ENCODE measurements at places on chromosomes 16 and 17.

GRCh38 chr17:79633993-79634813 lies 23.4 kb upstream of the RBFOX3 start:
- DNase-seq, result no peak

DNA sequence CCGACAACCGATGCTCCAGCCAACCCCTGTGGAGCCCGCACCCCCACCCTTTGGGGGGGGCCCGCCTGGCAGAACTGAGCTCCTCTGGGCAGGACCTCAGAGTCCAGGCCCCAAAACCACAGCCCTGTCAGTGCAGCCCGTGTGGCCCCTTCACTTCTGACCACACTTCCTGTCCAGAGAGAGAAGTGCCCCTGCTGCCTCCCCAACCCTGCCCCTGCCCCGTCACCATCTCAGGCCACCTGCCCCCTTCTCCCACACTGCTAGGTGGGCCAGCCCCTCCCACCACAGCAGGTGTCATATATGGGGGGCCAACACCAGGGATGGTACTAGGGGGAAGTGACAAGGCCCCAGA lies 17.9 kb downstream of the NGFR start:
- DNase-seq, result no peak

- no peak for DNase-seq
Observed at GRCh38 chr17:49757151-49757777, 6.7 kb downstream of the FAM117A start.

GRCh38 chr17:34902831-34903547 lies 58.3 kb downstream of the CCT6B start:
- DNase-seq, result no peak

DNA sequence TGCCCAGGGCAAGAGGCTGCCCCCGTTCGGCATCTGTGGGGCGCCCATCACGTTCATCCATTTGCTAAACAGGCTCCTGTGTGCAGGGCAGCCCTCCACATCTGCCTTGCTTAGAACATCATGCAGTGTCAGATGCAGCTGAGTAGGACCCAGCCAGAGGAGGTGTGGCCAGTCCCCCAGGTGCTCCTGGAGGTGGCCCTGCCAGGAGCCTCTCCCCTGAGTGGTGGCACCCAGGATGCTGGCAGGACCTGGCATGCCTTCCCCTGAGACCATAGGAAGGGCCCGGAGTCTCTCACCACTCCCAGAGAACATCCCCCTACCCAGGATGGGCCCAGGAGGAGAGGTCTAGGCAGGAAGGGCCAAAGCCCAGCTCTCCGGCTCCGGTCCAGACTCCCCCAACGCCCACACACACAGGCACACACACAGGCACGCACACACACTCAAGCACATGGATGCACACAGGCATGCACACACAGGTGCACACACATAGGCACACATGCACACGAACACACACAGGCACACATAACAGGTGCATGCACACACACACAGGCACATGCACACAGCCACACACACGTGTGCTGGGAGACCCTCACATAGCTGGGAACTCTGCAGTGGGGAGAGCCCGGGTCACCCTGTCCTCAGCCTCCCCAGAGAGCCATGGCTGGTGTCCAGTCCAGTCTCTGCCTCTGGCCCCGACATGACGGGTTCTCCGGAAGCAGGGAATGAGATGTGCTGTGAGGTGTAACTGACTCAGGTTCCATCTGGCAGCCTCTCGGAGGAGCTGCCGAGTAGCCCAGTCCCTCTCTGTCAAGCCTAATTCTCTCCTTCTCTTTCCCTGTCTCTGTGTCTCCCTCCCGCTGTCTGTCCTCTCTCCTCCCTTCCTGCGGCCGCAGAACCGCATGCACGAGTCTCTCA lies 74.6 kb downstream of the AMFR start:
- no peak for DNase-seq

DNA sequence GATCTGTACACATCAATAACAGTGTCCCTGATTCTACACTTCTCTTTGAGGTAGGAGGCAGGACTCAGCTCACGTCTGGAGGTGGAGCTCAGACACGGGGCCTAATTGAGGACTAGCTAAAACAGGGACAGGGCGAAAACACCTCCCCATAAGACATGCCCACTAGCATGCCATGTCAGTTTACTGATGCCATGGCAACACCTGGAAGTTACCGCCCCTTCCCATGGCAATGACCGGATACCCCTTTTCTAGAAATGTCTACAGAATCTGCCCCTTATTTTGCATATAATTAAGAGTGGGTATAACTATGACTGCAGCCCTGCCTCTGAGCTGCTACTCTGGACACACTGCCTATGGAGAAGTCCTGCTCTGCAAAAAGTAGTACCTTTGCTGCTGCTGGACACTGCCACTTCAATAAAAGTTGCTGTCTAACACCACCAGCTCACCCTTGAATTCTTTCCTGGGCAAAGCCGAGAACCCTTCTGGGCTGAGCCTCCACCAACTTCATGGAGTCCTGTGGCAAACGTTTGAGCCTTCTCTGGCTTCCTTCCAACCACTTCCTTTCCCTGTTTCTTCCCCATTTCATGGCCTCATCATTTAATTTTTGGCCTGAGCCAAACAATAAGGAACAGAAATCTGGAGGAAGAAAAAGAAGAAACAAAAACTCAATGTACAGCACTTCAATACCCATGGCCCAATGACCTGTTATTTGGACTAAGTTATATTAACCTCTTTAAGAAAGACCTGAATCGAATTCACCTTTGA lies 21.0 kb downstream of the PHB1 start:
- DNase-seq, result no peak

GRCh38 chr17:14307560-14308024 lies 6.7 kb downstream of the HS3ST3B1 start:
- no peak for DNase-seq

- DNase-seq, result no peak
Observed at GRCh38 chr17:13572581-13572980, 29.1 kb downstream of the HS3ST3A1 start.

DNA sequence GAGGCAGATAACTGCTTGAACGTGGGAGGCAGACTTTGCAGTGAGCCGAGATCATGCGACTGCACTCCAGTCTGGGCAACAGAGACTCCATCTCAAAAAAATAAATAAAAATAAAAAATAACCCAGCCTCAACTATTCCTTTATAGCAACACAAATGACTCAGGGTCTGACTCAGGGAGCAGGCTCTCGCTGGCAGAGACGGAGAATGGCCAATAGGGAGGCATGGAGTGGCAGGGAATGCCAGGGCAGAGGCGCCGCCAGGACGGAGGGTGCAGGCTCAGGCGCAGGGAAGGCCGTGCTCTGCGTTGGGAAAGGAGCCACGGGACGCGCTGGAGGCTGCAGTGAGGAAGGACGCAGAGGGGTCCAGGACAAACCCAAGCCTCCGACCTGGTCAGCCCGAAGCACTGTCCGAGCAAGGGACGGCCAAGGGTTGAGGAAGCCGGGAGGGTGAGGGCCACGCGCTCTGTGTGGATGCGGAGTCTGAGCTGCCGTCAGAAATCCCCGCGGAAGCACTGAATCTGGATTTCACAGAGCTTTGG lies 40.3 kb downstream of the PKD1 start:
- no peak for DNase-seq

DNA sequence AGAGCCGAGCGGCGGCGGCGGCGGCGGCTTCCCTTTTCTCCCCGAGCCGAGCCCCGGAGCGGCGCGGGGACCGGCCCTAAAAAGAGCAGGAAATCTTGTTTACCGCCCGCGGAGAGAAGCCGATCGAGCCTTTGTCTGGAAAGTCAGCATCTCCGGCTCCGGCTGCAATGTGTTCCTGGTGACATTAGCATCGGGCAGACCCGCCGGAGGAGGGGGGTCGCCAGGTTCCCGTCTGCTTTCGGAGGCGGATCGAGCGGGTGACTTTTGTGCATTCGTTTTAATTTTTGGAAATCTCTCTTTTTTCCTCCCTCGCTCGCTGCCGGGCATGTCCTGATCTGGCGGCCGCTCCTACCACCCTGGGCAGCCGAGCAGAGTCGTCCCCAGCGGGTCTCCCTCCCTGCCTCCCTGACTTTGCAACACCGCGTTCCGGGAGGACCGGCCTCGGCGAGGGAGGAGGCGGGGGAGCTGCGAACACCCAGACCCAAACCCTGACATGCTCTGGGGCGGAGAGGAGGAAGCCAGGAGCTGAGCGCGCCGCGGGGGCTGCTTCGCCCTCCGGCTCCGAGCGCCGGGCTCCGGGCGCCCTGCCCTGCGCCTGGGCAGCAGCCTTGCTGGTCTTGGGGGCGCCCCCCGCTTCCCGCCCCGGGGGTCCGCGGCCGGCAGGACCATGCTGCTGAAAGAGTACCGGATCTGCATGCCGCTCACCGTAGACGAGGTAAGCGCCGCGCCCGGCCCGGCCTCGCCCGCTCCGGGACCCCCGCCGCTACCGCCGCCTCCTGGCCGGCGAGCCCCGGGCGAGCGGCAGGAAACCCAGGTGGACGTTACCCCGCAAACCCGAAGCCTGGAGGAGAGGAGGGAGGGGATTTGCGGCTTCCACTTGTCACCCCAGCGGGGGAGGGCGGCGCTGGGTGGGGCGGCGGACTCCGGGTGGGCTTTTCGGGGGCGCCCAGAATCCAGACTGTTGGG lies 690 bp downstream of the PITPNC1 start:
- DNase-seq, result no peak

DNA sequence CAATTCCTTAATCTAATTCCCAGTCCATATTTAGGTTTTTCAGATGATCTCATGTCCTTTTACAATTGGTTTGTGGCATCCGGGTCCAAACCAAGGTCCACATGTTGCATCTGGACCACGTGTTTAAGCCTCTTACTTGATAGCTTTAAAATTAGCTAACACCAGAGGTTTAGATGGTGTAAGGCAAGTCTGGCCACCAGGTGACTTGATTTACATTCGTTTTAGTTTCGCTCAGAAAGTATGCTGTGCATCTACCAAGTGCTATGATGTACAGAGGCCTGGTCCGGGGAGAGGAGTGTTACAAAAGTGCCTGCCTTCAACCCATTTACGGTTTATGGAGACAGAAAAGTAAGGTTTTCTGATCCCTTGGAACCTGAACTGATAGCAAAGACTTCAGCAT lies 878 bp upstream of the DNAJA2 start:
- no peak for DNase-seq

GRCh38 chr16:68083239-68083781 lies 1.9 kb upstream of the NFATC3 start:
- no peak for DNase-seq

GRCh38 chr16:70804153-70804733 lies 3.3 kb upstream of the VAC14 start:
- DNase-seq, result peak; percentile 29

GRCh38 chr16:11691235-11691634 lies 23.0 kb downstream of the SNN start:
- DNase-seq, result no peak

DNA sequence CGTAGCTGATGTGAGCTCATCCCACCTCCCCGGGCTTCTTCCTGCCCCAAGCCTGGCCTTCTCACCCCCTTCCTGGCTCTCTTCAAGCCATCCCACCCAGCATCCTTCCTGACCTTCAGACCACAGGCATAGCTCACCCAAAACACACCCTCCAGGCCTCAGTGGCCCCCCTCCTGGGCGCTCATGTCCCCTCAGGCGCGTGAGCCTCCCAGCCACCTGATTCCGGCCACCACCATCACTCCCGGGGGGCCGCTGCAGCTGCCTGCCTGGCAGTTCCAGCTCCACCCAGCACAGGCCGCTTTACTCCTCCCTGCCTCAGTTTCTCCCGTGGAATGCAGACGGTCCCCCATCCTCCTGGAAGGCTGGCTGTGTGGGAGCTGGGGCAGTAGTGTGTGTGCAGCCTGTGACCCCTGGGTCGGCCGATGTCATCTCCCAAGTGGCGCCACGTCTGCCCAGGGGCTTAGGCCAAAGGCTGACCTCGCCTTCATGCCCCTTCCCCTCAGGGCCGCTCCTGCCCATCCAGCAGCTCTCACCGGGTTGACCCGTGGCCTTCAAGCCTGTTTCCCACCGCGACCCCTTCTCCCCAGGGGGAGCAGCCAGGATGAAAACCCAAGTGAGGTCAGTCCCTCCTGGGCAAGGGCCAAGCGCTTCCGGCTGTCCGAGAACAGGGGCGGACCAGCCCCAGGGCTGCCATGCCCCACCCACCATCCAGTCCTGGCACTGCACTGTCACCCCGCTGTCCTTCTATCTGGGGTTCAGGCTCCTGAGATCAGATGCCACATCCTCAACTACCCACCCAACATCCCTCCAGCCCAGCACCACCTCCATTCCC lies 11.9 kb upstream of the CHMP6 start:
- DNase-seq, result no peak

GRCh38 chr16:85770741-85771140 lies 19.8 kb upstream of the C16orf74 start:
- DNase-seq, result no peak

- no peak for DNase-seq
Observed at GRCh38 chr17:37485938-37486570, 3.6 kb upstream of the DUSP14 start.

GRCh38 chr17:64130559-64131001 lies 636 bp upstream of the ERN1 start:
- no peak for DNase-seq

- peak; percentile 4 for DNase-seq
Observed at GRCh38 chr16:61791464-61791863, 244.8 kb downstream of the CDH8 start.

DNA sequence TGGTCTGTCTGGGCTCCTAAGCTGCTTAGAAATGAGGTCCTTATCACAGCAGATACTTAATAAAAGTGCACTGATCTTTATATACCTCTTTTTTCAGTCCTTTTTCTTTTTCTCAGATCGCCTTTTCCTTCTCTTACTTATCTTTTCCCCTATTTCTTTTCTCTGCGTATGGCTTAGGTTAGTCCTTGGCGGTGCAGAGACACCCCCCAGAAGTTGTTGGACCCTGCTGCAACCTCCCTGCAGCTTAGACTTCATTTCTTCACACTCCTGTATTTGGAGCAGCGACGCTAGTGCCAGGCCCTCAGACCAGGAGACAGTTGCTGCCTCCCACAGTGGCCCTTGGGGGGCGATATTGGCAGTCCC lies 67.6 kb downstream of the CENPV start:
- no peak for DNase-seq

GRCh38 chr17:61757168-61757567 lies 106.2 kb downstream of the BRIP1 start:
- DNase-seq, result no peak

GRCh38 chr17:63741408-63742173 lies at the start of gene STRADA:
Gene STRADA (minus strand): TSS chr17:63741799. CDS start chr17:63728369, 13,430 bp downstream.
- peak; percentile 90 for DNase-seq

DNA sequence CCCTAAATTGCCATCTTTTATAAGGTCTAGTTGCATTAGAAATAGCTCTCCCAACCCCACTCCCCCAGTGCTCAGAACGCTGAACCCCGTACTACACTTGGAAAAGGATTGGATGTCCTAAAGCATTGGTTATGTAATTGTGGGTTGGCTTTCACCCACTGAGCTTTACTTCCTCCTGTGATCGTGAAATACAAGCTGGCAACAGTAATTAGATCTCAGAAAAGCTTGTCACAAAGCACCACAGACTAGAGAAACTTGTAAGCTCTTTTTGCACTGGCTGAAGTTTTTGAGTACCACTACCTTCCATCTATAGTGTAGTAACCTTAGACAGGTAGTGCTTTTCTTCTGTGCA lies 54.4 kb downstream of the SIAH1 start:
- no peak for DNase-seq

GRCh38 chr16:57993897-57994296 lies 6.6 kb downstream of the ZNF319 start:
- DNase-seq, result no peak

- DNase-seq, result no peak
Observed at GRCh38 chr16:59088431-59088830, 354.3 kb upstream of the GOT2 start.
